A549 treated with dexamethasone at 1 μM for 4 hours (cell line): ENCODE measurements at places on chromosomes 3 and 15. TPM values are rescaled to one million over a fixed set of nuclear protein-coding genes. Genes with fewer than 3 reads are reported as not detected.

Gene LIPC
- 0.04 to 0.21 TPM (median 0.06 TPM) in 3 of 5 replicates, not detected in the others for total RNA-seq

Gene OCA2
- 0.24 to 0.49 TPM (median 0.33 TPM) in 5 replicates for total RNA-seq

Gene CCR3
- total RNA-seq = not detected in 5 replicates

Gene TICRR
- total RNA-seq = 8.8 to 13.6 TPM (median 12.1 TPM) in 5 replicates

Gene HAUS2
- total RNA-seq = 18.5 to 24.6 TPM (median 21.8 TPM) in 5 replicates

Gene LMAN1L
- 0.04 TPM in 1 of 5 replicates, not detected in the others for total RNA-seq

Gene EAF2
- 1.4 to 1.9 TPM (median 1.8 TPM) in 5 replicates for total RNA-seq

Gene MYL3
- 0.15 to 0.16 TPM in 2 of 5 replicates, not detected in the others for total RNA-seq

Gene SLC24A5
- not detected in 5 replicates for total RNA-seq
